ENCODE measurements at places on chromosomes 7 and 10. TPM values are rescaled to one million over a fixed set of nuclear protein-coding genes. Genes with fewer than 3 reads are reported as not detected.

DNA sequence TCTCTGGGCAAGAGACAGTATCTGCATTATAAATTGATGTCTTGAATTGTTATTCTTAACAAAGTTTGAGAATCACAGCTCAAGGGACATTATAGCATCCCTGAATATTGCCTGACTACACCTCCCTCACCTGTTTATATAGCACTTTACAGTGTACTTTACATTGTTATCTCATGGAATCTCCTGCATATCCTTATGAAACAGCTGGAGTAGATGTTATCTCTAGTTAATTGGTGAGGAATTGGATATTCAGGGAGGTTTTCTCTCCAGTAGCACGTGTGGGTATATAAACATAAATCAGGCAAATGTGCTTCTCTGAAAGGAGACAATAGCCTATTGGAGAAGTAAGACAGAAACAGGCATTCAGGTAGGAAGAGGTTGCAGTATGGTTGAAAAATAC lies 117.2 kb downstream of the SRI start:
- no peak for DNase-seq

GRCh38 chr7:121824276-121824675 lies 48.7 kb upstream of the PTPRZ1 start:
- DNase-seq, result no peak

DNA sequence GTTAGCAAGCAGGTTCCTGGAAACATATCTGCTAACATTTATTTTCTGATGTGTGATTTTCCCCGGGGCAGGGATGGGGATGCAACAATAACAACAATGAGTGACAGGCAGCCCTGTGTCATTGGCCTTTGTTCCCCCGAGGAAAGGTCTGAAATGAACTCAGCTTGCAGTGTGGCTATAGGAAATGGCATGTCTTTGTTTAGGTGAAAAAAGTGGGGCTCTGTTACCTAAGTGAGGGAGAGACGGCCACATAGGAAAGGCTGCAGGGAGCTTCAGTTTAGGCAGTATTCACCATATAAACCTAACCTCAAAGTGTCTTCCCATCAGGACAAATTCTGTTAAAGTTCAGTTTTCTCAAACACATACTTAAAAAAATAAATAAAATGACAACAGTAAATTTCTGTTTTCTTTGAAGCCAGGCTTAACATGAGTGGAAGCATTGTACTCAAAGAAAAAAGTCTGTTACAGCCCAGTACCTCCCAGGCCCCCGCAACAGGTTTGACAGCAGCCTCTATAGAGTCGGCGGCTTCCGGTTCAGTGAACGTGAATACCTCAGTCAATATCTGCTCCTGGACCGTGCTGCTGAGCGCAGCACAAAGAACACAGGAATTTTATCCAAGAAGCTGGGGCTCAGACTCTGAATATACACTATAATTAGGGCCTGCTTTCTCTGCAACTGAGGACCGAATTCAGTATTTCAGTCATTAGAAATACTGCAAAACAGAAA lies 168.3 kb downstream of the GLI3 start:
- no peak for DNase-seq

Gene TAS2R41
- not detected for total RNA-seq

- no peak for DNase-seq
Observed at GRCh38 chr7:1850976-1851571, 181.0 kb downstream of the ELFN1 start.
